Peyer's patch (tissue), 4 donors: ENCODE measurements at places on chromosomes 2 and 18.

DNA sequence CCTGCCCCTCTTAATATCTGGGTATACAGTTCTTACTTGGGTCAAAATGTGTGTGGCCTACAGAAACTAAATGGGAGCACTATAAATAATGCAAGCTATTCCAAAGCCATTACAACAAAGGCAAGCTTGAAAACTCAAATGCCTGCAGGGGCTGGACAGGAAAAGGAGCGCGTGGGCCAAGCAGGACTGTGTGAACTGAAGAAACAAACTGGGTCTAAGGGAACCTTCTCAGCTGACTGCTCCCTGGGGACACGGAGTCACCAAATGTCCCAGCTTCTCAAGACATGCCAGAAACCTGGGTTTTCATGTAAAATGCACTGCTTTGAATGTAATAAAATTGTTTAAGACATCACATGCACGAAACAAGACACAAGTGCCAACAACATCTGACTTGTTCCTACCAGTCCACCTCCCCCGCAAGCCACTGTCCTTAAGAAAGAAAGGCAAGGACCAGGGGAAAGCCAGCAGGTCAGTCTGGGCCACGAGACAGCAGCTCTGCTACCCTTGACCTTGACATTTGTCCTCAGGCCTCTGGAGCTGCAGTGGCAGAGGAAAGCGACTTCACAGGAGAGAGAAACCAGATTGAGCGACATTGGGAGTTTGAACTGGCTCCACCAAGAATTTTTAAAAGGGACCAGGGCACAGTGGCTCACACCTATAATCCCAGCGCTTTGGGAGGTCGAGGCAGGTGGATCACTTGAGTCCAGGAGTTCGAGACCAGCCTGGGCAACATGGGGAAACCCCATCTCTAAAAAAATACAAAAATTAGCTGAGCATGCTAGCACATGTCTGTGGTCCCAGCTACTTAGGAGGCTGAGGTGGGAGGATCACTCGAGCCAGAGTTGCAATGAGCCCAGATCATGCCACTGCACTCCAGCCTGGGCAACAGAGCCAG lies 89.7 kb upstream of the SH3BP4 start:
- H3K4me1 ChIP-seq: peaks cover 3% of the 10 kb centered on the region
- DNase-seq: no peak
- no peak overlapping the region for H3K27ac ChIP-seq
- no peaks in the 10 kb centered on the region for H3K27me3 ChIP-seq

DNA sequence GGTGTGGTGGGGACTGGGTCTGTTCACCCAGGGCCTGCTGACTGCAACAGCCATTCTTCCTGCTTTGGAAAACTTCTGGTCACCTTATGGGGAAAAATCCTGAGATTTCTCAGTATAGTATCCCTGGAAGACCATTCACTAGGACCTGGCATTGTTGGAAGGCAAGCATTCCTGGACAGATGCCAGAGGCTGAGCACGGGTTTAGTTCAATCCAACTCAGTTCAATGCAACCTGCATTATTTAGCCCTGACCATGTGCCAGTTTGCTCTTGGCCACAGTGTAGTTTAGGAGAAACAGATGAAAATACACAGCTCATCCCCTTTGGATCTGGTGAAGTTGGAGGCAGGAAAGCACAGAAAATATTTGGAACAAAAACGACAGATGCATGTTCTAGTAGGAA lies 95.9 kb downstream of the LPIN1 start:
- H3K4me1 ChIP-seq: no peaks in the 10 kb centered on the region
- DNase-seq: no peak
- no peaks in the 10 kb centered on the region for H3K27me3 ChIP-seq
- H3K27ac ChIP-seq: no peak overlapping the region
- no peaks in the 10 kb centered on the region for H3K36me3 ChIP-seq

DNA sequence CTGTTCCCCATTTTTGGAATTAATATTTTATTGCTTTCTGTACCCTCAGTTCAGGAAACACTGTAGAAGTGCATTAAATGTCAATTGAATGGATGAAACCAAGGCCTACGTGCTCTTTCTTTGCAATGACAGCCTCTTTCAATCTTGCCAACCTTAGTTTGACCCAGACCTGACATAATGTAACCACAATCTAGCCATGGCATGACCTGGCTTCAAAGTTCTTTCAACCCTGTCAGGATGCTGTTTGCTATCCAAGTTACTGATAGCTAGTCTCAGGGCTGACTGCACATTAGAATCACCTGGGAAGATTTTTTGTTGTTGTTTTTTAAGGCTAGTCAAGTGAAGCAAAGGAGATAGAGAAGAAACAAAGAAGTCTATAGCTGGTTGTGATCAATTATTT lies 190.9 kb upstream of the PKDCC start:
- no peaks in the 10 kb centered on the region for H3K4me1 ChIP-seq
- no peaks in the 10 kb centered on the region for H3K27me3 ChIP-seq
- no peak overlapping the region for H3K27ac ChIP-seq
- DNase-seq: no peak
- H3K4me3 ChIP-seq: no peak overlapping the region

DNA sequence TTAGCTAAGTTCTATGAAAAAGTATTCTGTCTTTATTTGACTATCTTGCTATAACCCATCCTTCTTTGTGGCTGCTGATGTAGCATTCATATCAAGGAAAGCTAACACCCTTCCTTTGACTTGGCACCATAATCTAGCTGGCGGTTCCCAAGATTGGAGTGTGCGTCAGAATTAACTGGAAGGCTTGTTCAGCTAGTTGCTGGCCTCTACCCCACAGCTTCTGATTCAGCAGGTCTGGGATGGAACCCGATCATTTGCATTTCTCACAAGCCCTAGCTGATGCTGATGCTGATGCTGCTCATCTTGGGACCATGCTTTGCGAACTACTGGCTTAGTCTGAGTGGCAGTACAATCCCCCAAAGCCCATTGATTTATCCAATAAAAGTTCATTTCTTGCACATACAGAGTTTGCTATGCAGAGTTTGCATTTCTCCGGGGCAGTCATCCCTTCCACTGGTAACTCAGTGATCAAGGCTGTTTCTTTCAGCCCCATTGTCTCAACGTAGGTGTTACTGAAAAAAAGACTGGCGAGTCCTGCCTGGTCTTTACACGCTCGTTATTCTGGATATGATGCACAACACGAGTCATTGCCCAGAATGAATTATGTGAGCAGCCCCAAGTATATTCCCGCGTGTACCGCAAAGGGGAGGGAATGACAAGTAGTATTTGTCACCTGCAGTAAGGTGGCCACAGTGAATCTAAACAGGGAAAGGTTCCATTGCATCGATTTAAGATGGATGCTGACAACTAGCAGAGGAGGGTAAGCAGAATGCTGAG lies 96.5 kb downstream of the ZNF532 start:
- no peaks in the 10 kb centered on the region for H3K36me3 ChIP-seq
- H3K27me3 ChIP-seq: no peaks in the 10 kb centered on the region
- DNase-seq: no peak
- no peak overlapping the region for H3K27ac ChIP-seq
- H3K4me3 ChIP-seq: no peak overlapping the region

DNA sequence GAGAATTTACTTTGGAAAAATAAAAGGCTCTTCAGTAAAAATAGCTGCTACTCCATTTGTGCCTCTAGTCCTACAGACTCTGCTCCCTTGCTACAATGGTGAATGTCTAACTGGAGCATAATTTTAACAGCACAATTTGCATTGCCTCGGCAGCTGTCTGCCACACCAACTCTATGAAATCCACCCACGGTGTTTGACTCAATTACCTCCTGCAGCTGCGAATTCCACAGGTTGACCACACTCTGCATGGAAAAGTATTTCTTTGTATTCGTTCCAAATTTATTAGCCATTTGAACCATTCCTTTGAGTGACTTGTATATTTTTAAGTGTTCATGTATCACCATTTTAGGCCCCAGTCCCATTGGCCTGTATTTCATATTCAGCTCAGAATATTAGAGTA lies 182.1 kb upstream of the CCDC68 start:
- no peak for DNase-seq
- H3K4me1 ChIP-seq: no peaks in the 10 kb centered on the region
- H3K27ac ChIP-seq: no peak overlapping the region
- no peak overlapping the region for H3K4me3 ChIP-seq
